ENCODE measurements at places on chromosomes 12 and 14.
A peak's percentile ranks its signal among the peaks of the same experiment; 100 is the strongest.

GRCh38 chr14:61253064-61253738 lies 27.9 kb downstream of the TMEM30B start:
- no peak for DNase-seq

DNA sequence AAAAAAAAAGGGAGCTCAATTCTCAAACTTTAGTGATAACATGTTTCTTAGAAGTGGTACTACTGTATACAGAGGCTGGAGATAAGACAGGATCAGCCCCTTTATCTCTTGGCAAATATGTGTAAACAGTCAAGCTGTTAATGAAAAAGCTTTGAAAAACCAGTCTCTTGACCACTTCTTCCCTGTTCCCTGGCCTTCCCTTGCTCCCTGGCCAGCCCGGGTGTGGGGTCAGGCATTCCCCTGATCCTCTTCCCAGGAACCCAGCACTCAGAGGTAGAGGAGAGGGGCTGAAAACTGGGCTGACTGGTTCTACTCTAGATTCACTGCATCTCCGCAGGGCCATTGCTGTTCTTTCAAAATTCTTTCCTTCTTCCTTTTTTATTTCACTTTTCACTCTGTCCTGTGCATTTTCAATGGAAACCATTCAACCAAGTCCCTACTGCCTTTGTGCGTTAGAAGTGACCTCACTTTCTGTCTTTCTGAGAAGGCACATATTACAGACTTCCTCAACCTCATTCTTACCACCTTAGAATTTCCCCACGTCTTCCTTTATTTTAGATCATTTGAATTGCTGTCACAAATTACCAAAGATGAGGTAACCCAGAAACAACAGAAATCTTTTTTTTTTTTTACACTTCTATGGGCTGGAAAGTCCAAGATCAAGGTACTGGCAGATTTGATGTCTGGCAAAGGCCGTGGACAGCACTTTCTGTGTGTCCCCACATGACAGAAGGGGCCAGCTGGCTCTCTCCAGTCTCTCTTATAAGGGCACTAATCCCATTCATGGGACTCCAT lies 5.7 kb downstream of the GNG2 start:
- DNase-seq, result no peak

- DNase-seq, result no peak
Observed at GRCh38 chr14:87133073-87133801, 859.7 kb downstream of the GALC start.

- peak; percentile 81 for DNase-seq
Observed at GRCh38 chr12:119876761-119877638, at the start of gene CIT. CIT (minus strand) TSS chr12:119877320; CDS start chr12:119876168, 1,152 bp downstream.

- no peak for DNase-seq
Observed at GRCh38 chr12:6264402-6265037, 46.0 kb upstream of the PLEKHG6 start.

GRCh38 chr14:77808250-77808649 lies 8.3 kb downstream of the ADCK1 start:
- no peak for DNase-seq

DNA sequence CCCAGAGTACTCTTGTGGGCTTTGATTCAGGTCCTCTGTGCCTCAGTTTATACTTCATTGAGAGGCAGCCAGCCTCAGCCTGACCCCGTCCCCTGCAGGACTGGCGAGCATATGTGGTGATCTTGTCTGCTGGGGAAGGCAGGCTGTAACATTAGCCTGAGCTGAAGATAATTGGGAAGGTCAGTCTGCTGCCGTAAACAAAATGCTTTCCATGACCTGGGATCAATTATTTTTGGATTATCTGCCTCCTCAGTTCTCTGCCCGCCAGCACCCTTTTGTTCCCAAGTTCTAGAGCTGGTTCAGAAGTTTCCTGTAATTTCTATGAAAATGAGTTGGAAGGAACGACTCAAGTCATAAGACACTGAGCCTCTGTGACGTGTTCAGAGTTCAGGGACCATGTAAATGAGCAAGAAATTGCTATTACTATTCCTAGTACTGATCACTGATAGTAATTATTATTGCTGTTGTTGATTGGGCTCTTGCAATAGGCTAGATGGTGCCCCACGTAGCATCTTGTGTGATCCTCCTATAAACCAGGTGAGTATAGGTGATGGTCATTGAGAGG lies 4.5 kb downstream of the ORAI1 start:
- no peak for DNase-seq

GRCh38 chr14:68104518-68104917 lies 284.9 kb downstream of the RAD51B start:
- no peak for DNase-seq

DNA sequence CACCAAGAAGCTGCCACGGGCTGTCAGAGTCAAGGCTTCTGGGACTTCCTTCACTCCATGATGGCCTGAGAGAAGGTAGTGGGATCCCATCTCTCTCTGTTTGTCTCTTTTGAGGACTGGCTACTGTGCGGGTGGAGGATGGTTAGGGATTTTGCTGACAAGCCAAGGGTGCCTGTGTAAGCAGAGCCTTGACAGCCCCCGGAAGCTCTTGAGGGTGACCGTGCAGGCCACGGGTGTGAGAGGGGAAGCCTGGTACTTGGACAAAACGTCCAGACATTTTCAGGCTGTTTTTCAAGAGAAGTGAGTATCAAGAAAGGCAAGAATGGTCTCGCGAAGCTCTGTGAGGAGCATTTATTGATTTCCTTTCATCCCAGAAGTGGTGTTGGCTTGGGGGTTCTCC lies 352.4 kb downstream of the DPF3 start:
- no peak for DNase-seq

- no peak for DNase-seq
Observed at GRCh38 chr14:28673056-28673455, 93.5 kb upstream of the FOXG1 start.

DNA sequence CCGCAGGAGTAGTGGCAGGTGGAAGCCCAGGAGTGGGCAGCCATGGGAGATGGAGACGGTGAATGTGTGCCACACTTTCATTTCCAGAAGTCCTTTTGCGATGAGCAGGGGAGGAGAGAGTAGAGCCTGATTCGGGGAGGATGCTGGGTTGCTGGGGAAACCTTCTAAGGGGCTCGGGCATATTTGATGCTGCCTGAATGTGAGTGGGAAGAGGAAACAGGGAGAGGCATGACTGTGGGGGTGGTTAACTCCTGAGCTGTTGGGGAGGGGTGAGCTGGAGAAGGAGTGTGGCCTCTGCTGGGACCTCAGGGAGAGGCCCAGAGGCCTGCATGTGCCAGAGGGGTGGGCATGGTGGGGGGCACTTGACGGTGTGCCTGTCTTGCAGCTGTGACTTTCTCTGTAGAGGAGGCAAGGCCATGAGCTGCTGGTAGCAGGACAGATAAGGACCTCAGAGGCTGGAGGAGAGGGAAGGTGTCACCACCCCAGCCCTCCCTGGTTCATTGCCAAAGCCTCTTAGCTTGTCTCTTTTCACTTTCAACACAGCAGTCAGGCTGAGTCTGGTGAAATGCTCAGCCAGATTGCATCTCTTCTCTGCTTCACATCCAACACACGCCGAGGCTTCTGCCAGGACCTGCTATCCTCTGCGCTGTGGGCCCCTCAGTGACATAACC lies 11.4 kb downstream of the GLT1D1 start:
- DNase-seq, result no peak

GRCh38 chr14:70033116-70033515 lies 153.9 kb downstream of the SMOC1 start:
- DNase-seq, result no peak

GRCh38 chr12:49825971-49826421 lies 2.2 kb downstream of the NCKAP5L start:
- DNase-seq, result no peak

- no peak for DNase-seq
Observed at GRCh38 chr12:93573552-93574223, 1.2 kb downstream of the SOCS2 start.

- no peak for DNase-seq
Observed at GRCh38 chr12:42173961-42174521, 29.4 kb upstream of the GXYLT1 start.

GRCh38 chr12:132615579-132616038 lies 3.0 kb upstream of the P2RX2 start:
- no peak for DNase-seq

DNA sequence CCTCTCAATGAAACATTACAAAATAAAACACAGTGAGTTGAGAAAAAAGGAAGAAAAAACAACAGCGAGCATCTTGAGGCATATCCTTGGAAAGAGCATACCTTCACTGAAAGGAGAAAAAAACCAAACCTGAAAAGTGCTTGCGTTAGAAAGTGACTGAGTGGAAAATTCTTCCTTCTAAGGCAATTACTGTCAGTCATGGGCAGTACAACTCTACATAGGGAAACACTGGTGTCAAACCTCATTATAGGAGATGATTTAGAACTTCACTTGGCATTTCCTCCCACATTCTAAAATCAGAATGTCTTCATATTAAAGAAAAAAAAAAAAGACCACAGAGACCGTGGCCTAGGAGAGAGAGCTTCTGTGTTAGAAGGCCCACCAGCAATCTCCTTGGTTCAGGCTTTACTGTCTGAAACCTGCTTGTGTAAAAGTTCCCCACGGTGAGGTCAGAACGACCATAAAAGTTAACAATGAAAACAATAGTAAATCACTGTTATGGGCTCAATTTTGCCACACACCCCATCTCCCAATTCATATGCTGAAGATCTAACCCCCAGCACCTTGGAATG lies 91.1 kb upstream of the CRY1 start:
- DNase-seq, result no peak

DNA sequence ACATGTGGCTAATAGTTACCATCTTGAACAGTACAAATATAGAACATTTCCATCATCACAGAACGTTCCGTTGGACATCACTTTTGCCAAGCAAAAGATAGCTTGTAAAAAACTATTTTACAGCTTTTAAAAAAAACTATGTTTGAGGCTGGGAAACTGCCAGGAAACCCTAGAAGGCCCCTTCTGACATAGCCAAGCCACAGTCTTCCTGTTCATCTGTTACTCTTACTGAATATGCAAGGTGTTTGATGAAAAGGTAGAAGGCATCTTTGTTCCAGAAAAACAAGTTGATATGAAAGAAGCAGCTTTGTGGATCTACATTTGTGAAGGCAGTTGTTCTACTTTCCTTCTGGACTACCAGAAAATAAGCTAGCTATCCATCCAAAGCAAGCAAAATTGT lies 23.6 kb upstream of the WNK1 start:
- DNase-seq, result no peak

DNA sequence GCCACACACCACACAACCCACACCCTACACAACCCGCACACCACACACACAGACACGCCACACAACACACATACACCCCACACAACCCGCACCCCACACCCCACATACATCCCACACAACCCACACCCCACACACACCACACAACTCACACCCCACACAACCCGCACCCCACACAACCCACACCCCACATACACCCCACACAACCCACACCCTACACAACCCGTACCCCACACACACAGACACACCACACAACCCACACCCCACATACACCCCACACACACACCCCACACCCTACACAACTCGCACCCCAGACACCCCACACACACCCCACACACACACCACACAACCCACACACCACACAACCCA lies 78.5 kb downstream of the NOC4L start:
- DNase-seq, result no peak

GRCh38 chr12:60035835-60036234 lies 440.0 kb downstream of the SLC16A7 start:
- DNase-seq, result no peak

GRCh38 chr14:89138846-89139245 lies 278.2 kb downstream of the FOXN3 start:
- DNase-seq, result no peak

DNA sequence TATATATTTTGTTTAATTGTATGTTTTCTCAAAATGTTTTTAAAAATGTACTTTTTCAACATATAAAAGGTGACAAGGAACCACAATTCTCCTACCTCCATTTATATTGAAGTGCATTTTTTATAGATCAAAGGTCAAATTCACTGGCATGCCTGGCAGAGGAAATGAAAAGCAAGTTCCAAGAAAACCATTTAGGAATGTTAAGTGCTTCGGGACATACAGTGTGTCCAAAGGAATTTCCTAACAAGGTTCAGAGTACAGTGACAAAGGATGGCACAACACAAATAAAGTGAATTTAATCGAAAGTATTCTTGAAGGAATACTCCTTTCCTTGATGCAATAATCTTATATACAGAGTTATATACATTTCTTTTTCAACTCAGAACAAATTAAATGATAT lies 242.3 kb downstream of the CCER1 start:
- DNase-seq, result no peak

DNA sequence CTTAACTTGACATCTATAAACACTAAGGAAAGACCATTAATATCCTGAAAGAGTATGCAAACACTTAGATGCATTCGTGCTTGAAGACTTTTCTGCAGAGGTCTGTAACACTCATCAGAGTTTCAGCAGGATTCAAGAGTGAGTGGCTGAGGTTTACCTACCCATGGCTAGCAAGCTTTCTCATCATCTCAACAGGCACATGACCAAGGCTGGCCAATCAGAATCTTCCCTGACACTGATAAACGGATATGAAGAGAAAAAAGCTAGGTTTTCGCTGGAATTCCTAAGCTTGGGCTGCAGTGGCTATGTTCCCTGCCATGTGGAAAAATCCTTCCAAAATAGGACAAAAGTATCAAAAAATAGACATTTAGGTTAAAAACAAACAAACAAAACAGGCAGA lies 162.1 kb upstream of the USP15 start:
- no peak for DNase-seq

DNA sequence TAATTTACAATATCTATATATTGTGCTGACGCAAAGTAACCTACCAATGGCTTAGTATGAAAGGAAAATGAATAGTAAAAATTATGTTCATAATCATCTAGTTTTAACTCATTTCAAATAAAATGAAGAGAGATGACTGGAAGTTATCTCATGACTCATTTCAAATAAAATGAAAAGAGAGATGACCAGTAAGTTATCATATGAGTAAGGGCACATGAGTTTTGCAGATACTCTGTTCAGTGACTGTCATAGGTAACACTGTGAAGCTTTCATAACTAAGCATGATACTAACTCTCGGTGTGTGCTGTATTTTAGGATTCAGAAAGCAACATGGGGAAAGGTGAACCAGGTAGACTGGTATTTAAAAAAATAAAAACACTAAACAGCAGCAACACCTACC lies 364.5 kb upstream of the DIO2 start:
- no peak for DNase-seq

- peak; percentile 68 for DNase-seq
Observed at GRCh38 chr12:2891240-2892053, 756 bp downstream of the TULP3 start.

- no peak for DNase-seq
Observed at GRCh38 chr12:6468283-6468575, 2.2 kb downstream of the VAMP1 start.

- no peak for DNase-seq
Observed at GRCh38 chr12:6280672-6281071, 29.8 kb upstream of the PLEKHG6 start.

GRCh38 chr14:80714474-80714873 lies 227.1 kb downstream of the CEP128 start:
- DNase-seq, result no peak
